NCI-H460 (cell line): ENCODE measurements at places on chromosomes 5 and 9.

DNA sequence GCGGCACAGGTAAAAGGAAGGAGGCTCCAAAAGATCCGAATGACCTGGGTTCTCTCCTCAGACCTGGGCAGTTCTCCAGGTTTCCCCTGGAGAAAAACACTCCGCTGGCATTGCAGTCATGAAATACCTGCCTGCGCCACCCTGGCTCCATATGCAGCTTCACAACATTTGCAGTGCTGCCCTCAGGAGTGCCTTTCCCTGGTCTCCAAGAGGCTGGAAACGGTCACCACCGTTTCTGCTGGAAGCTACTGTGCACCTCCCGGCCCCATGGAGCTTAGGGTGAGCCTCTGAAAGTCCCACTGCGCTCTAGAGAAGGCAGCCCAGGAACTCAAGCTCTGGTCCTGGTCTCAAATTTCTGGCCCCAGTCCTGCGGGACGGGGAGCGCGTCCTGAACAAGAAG lies 670 bp downstream of the UGT3A1 start:
- no peak for DNase-seq

- DNase-seq, result no peak
These were observed 21.9 kb upstream of the CFAP95 start for GRCh38 chr9:69798744-69799143.

- no peak for DNase-seq
These were observed 15.6 kb downstream of the C5orf58 start for GRCh38 chr5:170248172-170248930.

GRCh38 chr5:102826629-102827028 lies 71.5 kb downstream of the PAM start:
- DNase-seq, result no peak

GRCh38 chr9:79286992-79287707 lies 284.6 kb upstream of the TLE4 start:
- DNase-seq, result no peak

- no peak for DNase-seq
These were observed 74.1 kb upstream of the SH3PXD2B start for GRCh38 chr5:172528440-172528839.

DNA sequence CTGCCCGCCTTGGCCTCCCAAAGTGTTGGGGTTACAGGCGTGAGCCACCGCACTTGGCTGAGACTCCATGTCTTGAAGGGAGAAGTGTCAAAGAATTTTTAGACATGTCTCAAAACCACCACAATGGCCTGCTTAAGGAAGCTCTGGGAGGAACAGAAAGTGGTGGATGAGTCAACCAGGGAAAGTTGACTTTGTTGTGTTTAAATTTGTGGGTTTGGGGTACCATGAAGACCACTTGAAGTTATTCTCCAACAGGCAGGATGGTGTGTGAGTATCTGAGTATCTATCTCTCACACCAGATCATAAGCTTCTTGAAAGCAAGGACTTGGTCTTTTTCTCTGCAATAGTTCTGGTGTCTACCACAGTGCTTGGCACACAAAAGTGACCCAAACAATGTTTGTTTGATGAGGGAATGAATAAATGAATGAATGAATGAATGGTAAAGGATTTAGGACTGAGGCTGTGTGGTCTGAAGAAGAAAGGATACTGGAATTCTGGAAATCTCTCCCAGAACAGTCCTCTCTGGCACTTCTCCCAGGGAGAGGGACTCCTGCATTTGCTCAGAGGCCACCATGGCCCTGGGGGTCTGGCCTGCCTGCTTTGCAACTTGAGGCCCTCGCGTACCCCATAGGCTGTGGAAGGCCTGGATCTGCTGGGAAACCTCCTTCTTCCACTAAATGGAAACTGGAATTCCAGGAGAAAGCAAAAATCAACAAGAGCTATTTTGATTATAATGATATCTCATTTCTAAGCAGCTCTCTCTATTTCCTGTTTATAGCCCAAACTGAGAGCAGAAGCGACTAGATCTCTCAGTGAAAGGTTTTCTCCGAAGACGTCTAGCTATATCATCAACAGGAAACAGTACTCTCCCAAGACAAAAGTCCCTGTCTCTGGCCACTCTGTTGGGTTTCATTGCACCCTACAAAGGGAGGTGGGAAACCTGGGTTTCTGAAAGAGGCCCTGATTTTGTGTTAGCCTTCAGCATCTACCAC lies 187.9 kb downstream of the PALM2AKAP2 start:
- DNase-seq, result no peak

GRCh38 chr5:158514319-158514985 lies 585.3 kb downstream of the EBF1 start:
- DNase-seq, result no peak

- DNase-seq, result no peak
These were observed 13.2 kb downstream of the SPINK1 start for GRCh38 chr5:147818290-147818689.

DNA sequence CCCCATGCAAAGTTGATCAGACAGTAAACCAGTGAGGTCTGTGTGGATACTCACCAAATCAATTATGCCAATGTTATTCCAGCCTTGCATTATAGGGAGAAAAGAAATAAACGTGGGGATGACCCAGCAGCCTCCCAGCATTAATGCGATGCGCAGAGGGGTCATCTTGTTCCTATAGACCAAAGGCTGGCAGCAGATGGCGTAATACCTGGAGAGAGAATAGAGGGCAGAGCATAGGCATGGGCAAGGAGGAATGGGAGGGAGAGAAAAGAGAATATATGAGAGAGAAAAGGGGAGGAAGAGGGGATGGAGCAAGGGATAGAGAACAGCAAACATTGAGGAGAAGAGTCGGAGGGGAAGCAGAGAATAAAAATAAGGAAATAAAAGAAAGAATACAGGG lies 131.2 kb downstream of the HTR4 start:
- DNase-seq, result no peak

GRCh38 chr5:4907571-4907970 lies 232.6 kb upstream of the ADAMTS16 start:
- no peak for DNase-seq

- no peak for DNase-seq
These were observed 14.0 kb upstream of the GLRX start for GRCh38 chr5:95836544-95836943.

DNA sequence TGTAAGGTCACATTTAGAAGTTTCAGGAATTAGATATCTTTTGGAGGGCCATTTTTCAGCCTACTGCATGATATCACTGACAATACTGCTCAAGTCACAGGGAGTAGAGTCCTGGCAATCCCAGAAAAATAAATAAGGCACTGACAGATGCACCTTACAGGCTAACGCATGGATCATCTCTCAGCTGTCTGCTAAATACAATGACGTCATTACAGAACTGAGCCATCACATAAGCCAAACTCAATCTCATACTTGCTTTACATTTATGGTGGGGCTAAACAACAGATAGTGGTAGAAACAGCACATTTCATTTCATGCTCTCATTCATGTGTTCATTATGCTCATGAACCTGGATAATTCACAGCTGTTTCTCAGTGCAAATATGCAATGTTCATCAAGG lies 243.7 kb downstream of the SEMA5A start:
- peak; percentile 70 for DNase-seq

GRCh38 chr9:91421971-91422757 lies 1.5 kb downstream of the NFIL3 start:
- no peak for DNase-seq

GRCh38 chr5:176854164-176854563 lies 43.8 kb downstream of the UNC5A start:
- DNase-seq, result no peak

DNA sequence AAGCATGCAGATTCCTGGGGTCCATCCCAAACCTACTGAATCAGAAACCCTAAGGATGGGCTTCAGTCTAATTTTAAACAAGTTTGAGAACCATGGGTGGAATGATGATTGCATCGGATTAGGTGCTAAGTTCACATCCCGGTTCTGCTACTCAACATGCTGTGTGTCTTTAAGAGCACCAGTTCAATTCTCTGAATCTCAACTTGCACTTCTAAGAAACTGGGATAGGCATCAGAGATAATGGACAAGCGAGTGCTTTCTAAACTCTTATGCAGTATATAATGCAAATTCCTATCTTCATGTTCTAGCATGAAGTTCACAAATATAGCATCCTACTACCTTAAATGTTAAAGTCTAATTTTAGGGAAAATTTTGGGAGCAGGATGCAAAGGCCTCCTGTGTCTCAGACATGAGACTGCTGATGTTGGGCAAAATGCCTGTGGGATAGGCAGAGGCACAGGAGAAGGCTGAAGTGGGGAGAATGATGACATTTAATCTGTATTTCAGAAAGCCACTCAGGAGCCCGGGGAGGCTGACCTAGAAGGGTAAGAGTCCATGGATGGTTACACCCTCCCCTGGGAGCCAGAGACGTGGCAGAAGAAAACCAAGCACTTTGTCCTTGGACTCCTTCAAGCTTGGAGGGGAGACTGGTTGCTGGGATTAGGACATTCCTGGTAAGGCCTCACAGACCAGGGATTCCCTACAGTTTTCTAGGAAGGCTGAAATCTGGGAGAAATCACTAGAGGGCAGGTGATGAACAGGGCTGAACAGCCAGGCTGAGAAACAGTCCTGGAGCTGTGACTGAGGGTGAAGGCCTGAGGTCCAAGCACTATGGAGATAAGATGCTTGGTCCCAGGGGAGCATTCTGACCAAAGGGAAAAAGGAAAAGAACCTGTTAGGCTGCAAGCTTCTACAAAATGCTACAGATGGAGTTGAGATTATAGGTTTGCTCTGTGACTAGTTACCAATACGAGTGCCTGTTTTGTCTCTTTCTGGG lies 311.9 kb upstream of the PANK3 start:
- DNase-seq, result no peak

DNA sequence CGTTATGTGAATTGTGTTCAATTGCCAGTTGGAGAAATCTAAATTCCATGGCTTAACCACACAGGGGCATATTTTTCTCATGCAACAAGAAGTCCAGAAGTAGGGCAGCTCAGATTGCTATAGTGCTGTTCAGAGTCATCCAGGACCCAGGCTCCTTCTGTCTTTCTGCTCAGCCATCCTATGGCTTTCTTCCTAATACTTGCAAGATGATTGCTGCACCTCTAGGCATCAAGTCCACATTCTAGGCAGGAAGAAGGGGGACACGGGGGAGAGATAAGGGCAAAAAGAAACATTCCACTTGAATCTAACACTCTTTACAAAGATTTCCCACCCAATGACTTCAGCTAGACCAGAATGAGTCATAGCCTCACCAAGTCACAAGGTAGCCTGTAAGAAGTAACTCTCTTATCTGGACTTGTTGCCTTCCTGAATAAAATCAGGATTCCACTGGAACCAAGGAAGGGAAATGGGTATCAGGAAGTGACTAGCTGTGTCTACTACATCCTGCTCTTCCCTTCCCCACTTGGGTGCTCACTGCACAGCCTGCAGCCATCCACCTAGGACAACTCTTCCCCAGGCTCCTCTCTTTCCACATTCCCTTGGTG lies 5.3 kb downstream of the ERAP2 start:
- DNase-seq, result no peak

- DNase-seq, result no peak
These were observed 87.1 kb upstream of the SELENOP start for GRCh38 chr5:42898760-42899159.

GRCh38 chr5:125463466-125464092 lies 717.1 kb upstream of the ZNF608 start:
- no peak for DNase-seq

DNA sequence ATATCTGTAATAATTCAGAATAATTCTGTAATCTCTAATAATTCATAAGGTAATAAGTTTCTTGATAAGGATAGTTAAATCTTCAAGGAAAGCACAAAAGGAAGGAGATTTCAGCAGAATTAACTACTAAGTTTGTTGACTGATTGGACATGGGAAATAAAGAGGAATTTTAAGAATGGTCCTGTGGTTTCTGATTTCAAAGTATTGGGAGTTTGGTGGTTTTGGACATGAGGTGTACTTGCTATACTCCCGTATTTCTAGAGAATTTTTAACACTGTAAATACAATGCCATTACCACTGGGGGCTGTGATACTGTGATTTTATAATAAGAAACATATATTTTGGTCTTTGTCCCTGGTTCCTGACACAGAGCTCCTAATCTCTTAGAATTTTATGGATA lies 123.9 kb downstream of the UNC13B start:
- no peak for DNase-seq

GRCh38 chr5:37777432-37778130 lies 62.3 kb downstream of the GDNF start:
- DNase-seq, result no peak

DNA sequence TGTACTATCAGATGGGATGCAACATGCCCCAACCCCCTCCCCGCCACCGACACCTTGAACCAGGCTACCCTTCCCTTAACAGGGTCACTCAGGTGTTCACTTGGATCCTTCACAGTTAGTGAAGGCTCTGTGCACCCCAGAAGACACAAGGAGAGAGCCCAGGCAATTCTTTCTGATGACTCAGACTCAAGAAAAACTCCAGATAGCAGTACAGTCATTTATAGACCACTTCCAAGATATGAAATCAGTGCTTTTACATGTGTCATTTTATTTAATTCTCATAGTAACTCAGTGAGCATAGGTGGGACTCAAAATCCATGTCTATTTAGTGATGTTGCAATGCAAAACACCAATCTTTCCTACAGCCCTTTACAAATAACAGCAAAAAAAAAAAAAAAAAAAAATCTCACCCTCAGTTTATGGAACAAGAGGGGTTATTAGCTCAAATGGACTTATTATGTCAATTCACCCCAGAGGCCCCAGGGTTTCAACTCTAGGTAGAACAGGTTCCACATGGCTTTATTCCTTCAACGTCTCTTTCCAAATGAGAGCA lies 71.9 kb downstream of the FOXD1 start:
- DNase-seq, result no peak

DNA sequence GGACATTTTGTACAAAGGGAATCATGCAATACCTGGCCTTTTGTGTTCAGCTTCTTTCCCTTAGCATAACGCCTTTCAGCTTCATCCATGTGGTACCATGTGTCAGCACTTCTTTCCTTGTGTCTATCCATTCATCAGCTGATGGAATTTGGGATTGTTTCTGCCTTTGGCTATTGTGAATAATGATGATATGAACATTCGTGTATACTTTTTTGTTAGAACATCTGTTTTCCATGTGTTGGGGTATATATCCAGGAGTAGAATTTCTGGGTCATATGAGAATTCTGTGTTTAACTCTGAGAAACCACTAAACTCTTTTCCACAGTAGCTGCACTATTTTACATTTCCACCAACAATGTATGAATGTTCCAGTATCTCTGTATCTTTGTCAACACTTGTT lies 14.8 kb upstream of the PRRC2B start:
- no peak for DNase-seq

DNA sequence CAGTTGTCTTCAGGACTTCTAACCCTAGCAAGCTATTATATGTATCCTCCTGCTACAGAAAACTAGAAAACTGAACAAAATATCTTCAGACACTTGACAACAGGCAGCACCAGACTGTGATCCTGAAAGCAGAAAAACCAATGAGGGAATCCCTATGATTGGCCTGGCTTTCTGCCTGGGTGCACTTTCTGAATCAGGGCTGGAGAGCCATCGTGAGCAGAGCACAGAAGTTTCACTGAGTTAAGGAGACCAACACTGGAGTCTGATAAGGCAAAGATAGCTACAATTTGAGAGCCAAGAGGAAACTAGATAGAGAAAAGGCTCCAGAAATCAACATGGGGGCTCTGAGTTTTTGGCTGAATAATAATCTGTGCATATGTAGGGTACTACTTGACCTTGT lies 106.5 kb downstream of the FANCC start:
- DNase-seq, result no peak

GRCh38 chr5:158079097-158079496 lies 220.2 kb upstream of the CLINT1 start:
- DNase-seq, result no peak

GRCh38 chr5:1538741-1539392 lies 15.1 kb upstream of the LPCAT1 start:
- DNase-seq, result no peak
